8988T (cell line): ENCODE measurements at places on chromosomes 1 and 21.

DNA sequence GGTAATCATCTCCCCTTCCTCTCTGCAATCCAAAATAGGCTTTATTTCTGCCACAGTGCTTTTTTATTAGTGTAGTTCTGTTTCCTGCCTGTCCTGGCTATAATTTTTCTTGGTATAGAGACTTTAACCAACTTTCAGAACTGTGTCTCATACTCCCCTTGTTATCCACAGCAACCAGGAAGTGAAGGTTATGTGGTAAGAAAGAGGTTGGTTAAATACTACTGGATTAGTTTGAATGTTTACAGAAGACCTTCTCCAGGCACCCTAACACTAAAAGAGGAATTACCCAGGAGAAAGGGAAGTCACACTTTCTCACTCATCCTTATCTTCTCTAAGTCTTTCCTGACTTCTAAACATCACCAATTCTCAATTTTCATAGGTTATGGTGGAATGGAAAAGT lies 17.8 kb upstream of the TNFSF4 start:
- DNase-seq = no peak

DNA sequence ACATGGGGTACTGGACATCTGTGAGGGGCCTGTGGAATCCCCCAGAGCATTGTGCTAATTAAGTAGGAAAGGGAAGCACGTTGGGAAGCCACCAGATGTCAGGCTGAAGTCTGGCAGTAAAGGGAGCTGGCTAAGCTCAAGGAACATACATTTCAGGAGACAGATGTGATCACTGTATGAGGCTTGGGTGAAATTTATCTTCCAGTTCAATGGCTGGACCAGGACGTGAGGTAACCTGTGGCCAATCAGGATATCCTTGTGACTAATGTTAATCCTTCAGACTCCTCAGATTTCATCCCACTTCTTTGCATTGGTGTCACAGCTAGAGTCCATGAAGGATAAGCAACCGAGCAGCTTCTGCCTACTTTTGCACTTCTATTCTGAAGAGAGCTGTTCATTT lies 110.2 kb upstream of the APP start:
- no peak for DNase-seq

GRCh38 chr1:86481966-86482365 lies 13.2 kb downstream of the CLCA1 start:
- DNase-seq = no peak

GRCh38 chr1:95384567-95384966 lies 150.6 kb downstream of the RWDD3 start:
- DNase-seq = no peak

GRCh38 chr1:207970329-207971233 lies 59.7 kb upstream of the CD34 start:
- DNase-seq = no peak

DNA sequence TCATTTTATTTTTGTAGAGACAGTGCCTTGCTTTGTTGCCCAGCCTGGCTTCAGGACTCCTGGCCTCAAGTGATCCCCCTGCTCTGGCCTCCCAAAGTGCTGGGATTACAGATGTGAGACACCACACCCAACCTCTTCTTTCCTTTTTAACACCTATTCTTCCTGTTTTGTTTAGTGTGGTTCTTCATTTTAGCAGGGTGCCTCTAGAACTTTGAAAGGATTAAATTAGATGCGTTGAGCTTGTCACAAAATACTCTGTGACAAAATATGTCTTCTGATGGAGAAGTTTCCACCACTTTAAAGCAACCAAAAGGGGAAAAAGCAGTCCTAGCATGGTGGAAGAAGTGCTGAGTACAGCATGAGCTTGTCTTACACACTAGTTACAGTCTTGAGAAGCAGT lies 42.0 kb downstream of the CDC14A start:
- DNase-seq = no peak

- no peak for DNase-seq
Observed at GRCh38 chr1:223765036-223765718, 52.8 kb downstream of the CAPN2 start.

DNA sequence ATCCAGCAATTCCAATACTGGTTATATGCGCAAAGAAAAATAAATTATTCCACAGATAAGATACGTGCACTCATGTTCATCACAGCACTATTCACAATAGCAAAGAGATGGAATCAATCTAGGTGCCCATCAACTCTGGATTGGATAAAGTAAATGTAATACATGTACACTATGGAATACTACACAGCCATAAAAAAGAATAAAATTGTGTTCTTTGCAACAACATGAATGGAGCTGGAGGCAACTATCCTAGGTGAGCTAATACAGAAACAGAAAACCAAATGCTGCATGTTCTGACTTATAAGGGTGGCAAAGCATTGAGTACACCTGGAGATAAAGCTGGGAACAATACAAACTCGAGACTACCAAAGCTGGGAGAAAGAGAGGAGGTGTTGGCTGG lies 787.3 kb downstream of the KCNT2 start:
- DNase-seq = no peak

GRCh38 chr1:164443166-164443565 lies 115.8 kb upstream of the PBX1 start:
- no peak for DNase-seq

DNA sequence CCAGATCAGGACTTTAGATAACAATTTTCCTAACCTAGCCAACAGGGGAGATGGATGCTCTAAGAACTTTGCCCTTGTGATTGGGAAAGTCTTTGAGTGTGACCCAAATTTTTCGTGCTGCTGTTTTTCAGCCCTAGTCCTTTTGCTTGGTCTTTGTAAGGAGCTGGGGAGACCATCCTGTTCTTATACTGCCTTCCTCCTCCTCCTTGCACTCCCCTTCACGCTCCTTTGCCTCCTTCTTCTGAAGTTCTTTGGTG lies 5.7 kb downstream of the KCNQ4 start:
- no peak for DNase-seq

GRCh38 chr1:43973981-43974442 lies 748 bp upstream of the ATP6V0B start:
- DNase-seq = no peak
